A549 treated with RU486 at 1 μM for 4 hours (cell line): ENCODE measurements at places on chromosomes 11 and 22. TPM values are rescaled to one million over a fixed set of nuclear protein-coding genes. Genes with fewer than 3 reads are reported as not detected.

The PHOX2A gene
- total RNA-seq: not detected in 5 replicates

The ILK gene
- 107 to 127 TPM (median 118 TPM) in 5 replicates for total RNA-seq

The KRTAP5-9 gene
- total RNA-seq: not detected in 5 replicates

The CARD16 gene
- 0.29 TPM in 1 of 5 replicates, not detected in the others for total RNA-seq

The MS4A4E gene
- not detected in 5 replicates for total RNA-seq

The OSM gene
- total RNA-seq: not detected in 5 replicates

The SPON1 gene
- total RNA-seq: 0.02 TPM in 1 of 5 replicates, not detected in the others

The SPTBN2 gene
- total RNA-seq: 8.0 to 12.0 TPM (median 11.0 TPM) in 5 replicates

The DEFB131B gene
- total RNA-seq: not detected in 5 replicates

The TEAD1 gene
- total RNA-seq: 31.3 to 67.0 TPM (median 60.0 TPM) in 5 replicates

The MMP10 gene
- total RNA-seq: 1.1 to 2.3 TPM (median 1.5 TPM) in 5 replicates

The KRTAP5-11 gene
- not detected in 5 replicates for total RNA-seq

The SYT7 gene
- total RNA-seq: 0.71 to 1.4 TPM (median 0.88 TPM) in 5 replicates

The SCGB1C1 gene
- not detected in 5 replicates for total RNA-seq

The UCP3 gene
- 1.1 to 2.0 TPM (median 1.3 TPM) in 5 replicates for total RNA-seq

The APOC3 gene
- total RNA-seq: not detected in 5 replicates

The NCAM1 gene
- total RNA-seq: not detected in 5 replicates

The PATE4 gene
- total RNA-seq: not detected in 5 replicates

The DNAJB13 gene
- 0.27 to 0.42 TPM (median 0.32 TPM) in 3 of 5 replicates, not detected in the others for total RNA-seq

The LAYN gene
- total RNA-seq: 4.3 to 5.3 TPM (median 4.9 TPM) in 5 replicates

The CCDC73 gene
- not detected in 5 replicates for total RNA-seq

The PGR gene
- not detected in 5 replicates for total RNA-seq

The FZD4 gene
- 0.95 to 1.5 TPM (median 1.3 TPM) in 5 replicates for total RNA-seq

The MIOX gene
- total RNA-seq: not detected in 5 replicates

The PYGM gene
- total RNA-seq: 0.21 to 0.43 TPM (median 0.30 TPM) in 5 replicates

The SCUBE1 gene
- total RNA-seq: 0.05 to 0.31 TPM (median 0.12 TPM) in 5 replicates

The FGF19 gene
- total RNA-seq: 0.09 to 0.12 TPM in 2 of 5 replicates, not detected in the others

The MPPED2 gene
- not detected in 5 replicates for total RNA-seq

The SHISAL1 gene
- total RNA-seq: 5.6 to 7.0 TPM (median 6.4 TPM) in 5 replicates

The NPAT gene
- total RNA-seq: 3.0 to 6.9 TPM (median 5.7 TPM) in 5 replicates

The LARGE2 gene
- 1.4 to 3.5 TPM (median 2.6 TPM) in 5 replicates for total RNA-seq

The MS4A15 gene
- total RNA-seq: not detected in 5 replicates

The STK33 gene
- total RNA-seq: 2.5 to 5.6 TPM (median 3.5 TPM) in 5 replicates

The DLG2 gene
- total RNA-seq: 0.18 to 0.41 TPM (median 0.32 TPM) in 4 of 5 replicates, not detected in the other

The SOX6 gene
- 0.11 to 0.15 TPM (median 0.15 TPM) in 3 of 5 replicates, not detected in the others for total RNA-seq

The TEF gene
- 0.90 to 1.1 TPM (median 1.0 TPM) in 5 replicates for total RNA-seq

The SGSM1 gene
- total RNA-seq: 0.27 to 0.45 TPM (median 0.30 TPM) in 5 replicates

The ACP2 gene
- 20.8 to 31.1 TPM (median 23.0 TPM) in 5 replicates for total RNA-seq

The MPZL3 gene
- total RNA-seq: 0.22 to 0.38 TPM (median 0.33 TPM) in 5 replicates

The ELMOD1 gene
- 0.15 to 0.41 TPM (median 0.26 TPM) in 5 replicates for total RNA-seq

The TNRC6B gene
- total RNA-seq: 4.1 to 5.2 TPM (median 4.8 TPM) in 5 replicates

The SEPTIN3 gene
- total RNA-seq: 0.80 to 1.3 TPM (median 1.2 TPM) in 5 replicates

The TAF1D gene
- 54.9 to 102 TPM (median 95.3 TPM) in 5 replicates for total RNA-seq

The ESAM gene
- total RNA-seq: 8.7 to 13.3 TPM (median 12.2 TPM) in 5 replicates

The TENM4 gene
- 0.01 to 0.19 TPM (median 0.14 TPM) in 3 of 5 replicates, not detected in the others for total RNA-seq

The C11orf91 gene
- total RNA-seq: 0.50 to 1.3 TPM (median 0.98 TPM) in 5 replicates

The APOA5 gene
- not detected in 5 replicates for total RNA-seq

The MPZL2 gene
- 0.06 to 0.19 TPM in 2 of 5 replicates, not detected in the others for total RNA-seq

The OR6A2 gene
- not detected in 5 replicates for total RNA-seq

The JAML gene
- total RNA-seq: not detected in 5 replicates

The VPREB1 gene
- not detected in 5 replicates for total RNA-seq
